Stomach (tissue), 19 donors: ENCODE measurements at places on chromosomes 4 and X. TPM values are rescaled to one million over a fixed set of nuclear protein-coding genes. Genes with fewer than 3 reads are reported as not detected.

The SRPK3 gene
- 1.6 TPM for total RNA-seq

DNA sequence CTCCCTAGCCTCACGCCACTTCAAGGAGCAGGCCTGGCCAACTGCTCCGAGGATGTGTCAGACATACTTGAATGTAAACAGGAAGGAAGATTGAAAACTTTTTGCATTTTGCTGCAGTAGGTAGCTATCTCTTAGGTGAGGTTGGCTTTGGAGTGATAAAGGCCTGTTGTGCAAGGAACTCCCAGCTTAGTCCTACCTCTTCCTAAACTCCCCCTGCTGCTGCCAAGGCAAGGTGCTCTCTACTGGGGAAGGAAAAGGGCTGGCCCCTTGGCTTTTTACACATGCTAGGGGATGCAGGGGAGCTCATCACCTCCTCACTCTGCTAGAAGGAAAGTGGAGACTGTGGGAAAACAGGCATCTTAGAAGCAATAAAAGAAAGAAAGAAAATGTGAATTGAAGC lies 10.7 kb upstream of the BRS3 start:
- DNase-seq = no peak

- no peak for DNase-seq
Measured at GRCh38 chr4:97003715-97004114, 1139.6 kb downstream of the STPG2 start.

The PTCHD1 gene
- total RNA-seq = 2.3 TPM

GRCh38 chr4:53943345-53944085 lies 120.9 kb downstream of the CHIC2 start:
- DNase-seq = peak; percentile 63

- no peak for DNase-seq
Measured at GRCh38 chr4:159101988-159102621, 774 bp upstream of the RAPGEF2 start.

The CACNA1F gene
- total RNA-seq = 0.37 TPM

DNA sequence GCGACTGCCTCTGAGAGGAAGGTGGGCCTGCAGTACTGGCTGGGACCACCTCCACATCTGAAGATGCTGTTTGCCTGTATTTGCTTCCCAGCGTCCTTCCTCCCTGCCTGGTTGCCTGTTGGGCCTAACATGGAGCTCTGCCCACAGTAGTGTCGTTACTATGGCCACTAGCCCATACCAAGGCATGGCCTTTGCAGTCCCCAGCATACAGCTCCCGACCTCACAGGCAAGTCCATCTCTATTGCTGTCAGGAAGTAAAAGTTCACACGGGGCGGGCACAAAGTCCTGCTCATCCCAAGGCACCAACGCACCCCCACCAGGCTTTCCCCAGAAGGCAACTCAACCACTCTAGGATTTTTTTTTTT lies 71.6 kb downstream of the MAML3 start:
- no peak for DNase-seq

The LDB2 gene
- total RNA-seq = 15.6 TPM

- peak; percentile 92 for DNase-seq
Measured at GRCh38 chr4:24472514-24473308, 111.6 kb downstream of the DHX15 start.

DNA sequence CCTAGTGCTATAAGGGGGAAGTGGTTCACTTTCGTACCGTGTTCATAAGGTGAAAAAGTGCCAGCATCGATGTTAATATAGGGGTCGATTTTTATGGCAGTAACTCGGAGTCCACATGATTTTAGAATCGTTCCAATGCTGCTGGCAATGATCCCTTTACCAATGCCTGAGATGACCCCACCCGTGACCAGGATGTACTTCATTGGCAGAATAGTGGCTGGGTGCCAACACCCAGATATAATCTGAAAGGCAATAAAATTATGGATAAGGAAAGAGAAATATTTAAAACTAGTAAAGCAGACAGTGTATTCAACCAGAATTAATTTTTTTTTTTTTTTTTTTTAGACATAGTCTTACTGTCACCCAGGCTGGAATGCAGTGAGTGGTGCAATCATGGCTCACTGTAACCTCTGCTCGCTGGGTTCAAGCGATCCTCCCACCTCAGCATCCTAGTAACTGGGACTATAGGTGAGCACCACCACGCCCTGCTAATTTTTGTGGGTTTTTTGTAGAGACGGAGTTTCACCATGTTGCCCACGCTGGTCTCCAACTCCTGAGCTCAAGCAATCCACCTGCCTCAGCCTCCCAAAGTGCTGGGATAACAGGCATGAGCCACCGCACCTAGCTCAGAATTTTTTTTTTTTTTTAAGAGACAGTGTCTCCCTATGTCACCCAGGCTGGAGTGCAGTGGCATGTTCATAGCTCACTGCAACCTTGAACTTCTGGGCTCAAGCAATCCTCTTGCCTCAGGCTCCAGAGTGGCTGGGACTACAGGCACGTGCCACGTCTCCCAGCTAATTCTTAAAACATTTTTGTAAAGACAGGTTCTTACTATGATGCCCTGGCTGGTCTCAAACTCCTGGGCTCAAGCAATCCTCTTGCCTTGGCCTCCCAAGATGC lies 9.5 kb downstream of the CTPS2 start:
- no peak for DNase-seq

DNA sequence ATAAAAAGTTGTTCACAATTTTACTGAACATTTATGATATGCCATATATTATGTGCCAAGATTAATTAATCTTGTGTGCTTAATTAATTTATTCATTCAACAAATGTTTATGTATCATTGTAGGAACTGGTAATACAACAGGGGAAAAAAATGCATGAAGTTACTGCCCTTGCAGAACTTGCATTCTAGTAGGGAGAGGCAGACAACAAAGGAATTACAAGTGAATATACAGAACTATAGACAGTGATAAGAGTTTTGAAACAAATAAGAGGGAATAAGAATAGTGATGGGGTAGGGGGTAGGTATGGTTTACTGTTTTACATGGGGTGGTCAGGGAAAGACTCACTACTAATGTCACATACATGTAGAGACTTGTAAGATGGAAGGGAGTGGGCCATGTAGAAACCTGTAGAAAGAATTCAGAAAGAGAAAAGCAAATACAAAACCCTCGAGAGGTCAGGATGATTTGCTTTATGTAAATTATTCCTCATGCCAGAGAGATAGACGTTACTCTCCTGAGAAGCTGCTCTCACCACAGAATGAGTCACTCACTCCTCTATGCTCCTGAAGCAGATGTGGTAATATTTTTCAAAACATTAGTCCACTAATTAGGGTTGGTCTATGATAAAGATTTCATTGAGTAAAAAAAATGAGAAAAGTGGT lies 855.0 kb upstream of the GRID2 start:
- no peak for DNase-seq

DNA sequence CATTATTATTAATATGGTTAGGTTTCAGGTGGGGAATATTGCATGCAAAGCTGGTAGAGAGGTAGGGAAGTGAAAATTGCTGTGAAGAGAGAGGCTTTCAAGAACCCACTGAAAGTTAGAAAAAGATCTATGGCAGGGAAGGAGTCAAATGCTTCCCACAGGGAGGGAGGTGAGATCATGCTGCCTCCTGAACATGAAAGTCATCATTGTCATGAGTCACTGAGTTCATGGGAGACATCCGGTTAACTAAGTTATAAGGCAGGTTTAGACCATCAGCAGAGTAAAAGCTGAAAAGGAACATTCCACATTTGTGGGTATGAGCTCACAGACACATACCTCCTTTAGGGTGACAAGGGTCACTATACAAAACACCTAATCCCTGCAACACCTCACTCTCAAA lies 16.2 kb downstream of the GATB start:
- DNase-seq = no peak

GRCh38 chr4:25051534-25051933 lies 20.8 kb upstream of the LGI2 start:
- DNase-seq = no peak

GRCh38 chr4:72484981-72485380 lies 84.0 kb downstream of the ADAMTS3 start:
- no peak for DNase-seq

- DNase-seq = no peak
Measured at GRCh38 chr4:107993969-107994368, 4.3 kb downstream of the HADH start.

- DNase-seq = peak; percentile 62
Measured at GRCh38 chrX:22081475-22082092, 49.5 kb downstream of the PHEX start.

- no peak for DNase-seq
Measured at GRCh38 chr4:163858515-163858914, 364.0 kb downstream of the TMA16 start.

- no peak for DNase-seq
Measured at GRCh38 chrX:68415316-68415715, 18.0 kb downstream of the OPHN1 start.

The DMRTC1 gene
- total RNA-seq = not detected

The RHOH gene
- 3.9 TPM for total RNA-seq

The NDP gene
- total RNA-seq = not detected

DNA sequence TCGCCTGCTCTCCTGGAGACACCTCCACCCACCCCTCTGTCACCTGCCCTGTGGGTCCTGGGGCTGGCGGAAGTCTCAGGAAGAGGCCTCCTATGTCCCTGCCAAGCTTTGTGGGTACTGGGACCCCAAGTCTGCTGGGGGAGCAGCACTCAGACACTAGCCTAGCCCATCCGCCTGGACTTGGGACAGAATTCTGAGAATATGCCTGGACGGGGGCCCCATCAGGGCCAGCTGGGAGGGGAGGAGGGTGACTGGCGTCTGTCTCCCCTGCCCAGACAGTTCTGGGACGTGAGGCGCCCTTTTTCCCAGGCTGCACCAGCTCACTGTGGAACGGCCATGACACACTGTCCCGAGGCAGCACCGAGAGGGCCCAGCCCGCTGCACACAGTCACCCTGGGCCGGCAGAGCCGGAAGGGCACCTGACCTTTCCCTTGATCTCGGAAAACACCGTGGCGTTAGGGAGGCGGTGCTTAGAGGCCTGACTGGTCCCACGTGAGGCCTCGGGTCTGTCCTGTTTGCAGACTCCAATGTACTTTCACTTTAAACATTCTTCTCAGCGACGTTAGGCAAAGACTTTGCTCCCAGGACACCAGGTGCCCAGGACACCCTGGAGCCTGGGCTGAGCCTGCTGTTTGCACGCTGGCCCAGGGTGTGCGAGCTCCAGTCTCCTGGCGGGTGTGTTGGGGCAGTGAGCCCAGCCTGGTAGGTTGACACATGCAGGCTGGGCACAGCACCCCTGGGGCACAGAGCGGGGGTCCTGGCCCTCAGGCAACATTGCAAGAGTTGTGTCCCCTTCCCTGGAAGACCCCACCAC lies 700 bp downstream of the SLC26A1 start:
- peak; percentile 91 for DNase-seq

The MTNR1A gene
- total RNA-seq = not detected

- DNase-seq = no peak
Measured at GRCh38 chr4:68430337-68430736, 16.9 kb upstream of the TMPRSS11E start.

GRCh38 chr4:163536091-163536490 lies 41.6 kb downstream of the TMA16 start:
- no peak for DNase-seq

DNA sequence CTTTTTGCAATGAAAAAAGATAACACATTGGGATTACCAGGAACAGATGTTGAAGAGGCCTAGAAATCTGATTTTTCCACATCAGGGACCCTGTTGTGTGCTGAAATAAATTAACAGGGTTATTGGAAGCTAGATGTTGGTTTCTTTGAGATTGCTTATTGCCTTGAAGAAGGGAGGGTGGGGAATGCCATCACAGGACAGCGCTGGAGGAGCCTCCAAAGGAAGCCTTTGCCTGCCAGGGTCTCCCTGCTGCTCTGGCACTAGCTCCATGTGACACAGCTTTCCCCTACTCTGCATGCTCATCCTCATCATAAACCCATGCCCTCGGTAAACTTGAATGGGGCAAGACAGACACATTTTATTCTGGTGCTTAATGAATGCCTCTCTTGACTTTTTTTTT lies 76.1 kb downstream of the MID1IP1 start:
- DNase-seq = no peak

DNA sequence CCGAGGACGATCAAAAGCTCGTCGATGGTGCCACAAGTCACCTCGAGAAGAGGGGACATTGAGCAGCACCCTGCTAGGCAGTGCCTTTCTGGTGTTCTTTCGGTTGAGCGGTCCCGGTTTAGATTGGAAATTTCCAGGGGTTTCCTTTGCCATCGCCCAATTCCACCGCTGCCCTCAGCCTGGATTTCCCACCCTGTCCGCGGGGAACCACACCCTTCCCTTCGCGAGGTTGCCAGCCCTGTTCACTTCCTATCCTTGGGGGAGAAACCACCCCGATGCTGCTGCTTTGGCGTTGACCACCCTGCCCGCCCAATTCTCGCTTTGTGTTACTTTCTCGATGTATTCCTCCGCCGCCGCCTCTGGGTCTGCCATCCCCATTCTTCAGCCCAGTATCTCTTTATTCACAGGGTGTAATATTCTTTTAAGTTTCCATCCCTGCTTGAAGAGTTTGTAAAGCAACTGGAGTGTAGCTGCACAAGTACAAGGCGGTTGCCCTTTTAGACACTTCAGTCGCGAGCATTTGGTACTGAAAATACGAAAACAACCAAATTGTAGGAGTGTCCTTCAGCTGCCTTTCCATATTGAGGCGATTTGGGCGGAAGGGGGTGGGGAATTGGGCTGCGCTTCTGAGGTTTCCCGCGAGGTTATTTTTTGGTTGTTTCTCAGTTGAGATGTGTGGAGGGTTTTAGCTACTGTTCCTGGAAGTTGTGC lies 1.1 kb downstream of the OGT start:
- DNase-seq = peak; percentile 34

DNA sequence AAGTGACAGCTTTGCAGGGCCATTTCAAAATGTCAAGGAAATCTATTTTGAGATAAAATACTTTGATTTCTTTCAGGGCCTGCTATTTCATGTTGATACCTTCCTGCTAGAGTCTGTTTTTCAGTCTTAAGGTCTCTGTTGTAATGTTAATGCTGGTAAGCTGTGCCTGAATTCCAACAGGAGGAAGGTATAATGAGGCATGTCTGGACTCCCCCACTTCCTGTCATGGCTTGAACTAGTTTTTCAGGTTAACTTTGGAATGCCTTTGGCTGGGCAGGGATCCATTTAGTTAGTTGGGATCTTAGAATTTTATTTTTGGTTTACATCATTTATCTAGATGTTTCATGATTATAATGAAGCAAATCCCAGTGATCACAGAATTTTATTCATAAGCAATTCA lies 279.0 kb downstream of the CFAP47 start:
- no peak for DNase-seq

GRCh38 chr4:162853788-162854187 lies 312.9 kb downstream of the NAF1 start:
- DNase-seq = no peak
